Stimulated activated CD4-positive, alpha-beta T cell treated with anti-CD3 and anti-CD28 coated beads, Interleukin-4, amount 100 ng/mL, for 1 hour (primary cell): ENCODE measurements at places on chromosomes 3 and 15.
A peak's percentile ranks its signal among the peaks of the same experiment; 100 is the strongest.

DNA sequence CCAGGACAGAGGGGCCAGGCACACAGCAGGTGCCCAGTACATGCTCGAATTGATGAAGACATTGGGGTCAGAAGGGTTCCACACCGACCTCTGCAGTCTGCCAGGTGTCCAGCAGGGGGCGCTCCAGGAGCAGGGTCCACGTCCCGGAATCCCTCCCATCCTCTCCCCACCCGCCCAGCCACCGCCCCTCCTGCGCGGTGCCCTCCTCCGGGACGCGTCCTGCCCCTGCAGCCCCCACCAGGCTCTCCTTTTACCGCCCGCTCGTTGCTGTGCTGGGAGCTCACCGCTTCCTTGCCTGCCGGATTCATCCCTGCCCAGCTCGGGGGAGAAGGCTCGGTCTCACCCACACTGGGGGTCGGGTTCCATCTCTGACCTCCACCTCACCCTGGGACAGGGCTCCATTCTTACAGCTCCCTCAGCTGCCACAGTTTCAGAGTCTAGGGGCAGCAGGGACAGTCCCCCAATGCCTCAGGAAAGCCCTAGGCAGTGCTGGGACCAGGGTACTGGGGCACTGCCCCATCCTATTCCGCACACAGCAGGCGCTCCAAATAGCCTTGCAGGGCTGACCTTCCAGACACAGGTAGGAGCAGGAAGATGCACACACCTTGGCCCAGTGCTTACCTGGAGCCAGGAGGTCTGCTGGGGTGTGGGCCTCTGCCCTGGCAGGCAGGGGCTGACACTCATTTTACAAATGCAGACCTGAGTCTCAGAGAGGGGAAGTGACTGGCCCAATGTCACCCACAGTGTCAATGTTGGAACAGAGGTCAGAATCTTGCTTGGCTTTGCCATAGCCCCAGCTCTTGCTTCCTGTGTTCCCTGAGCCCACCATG lies 31.0 kb downstream of the GRIP2 start:
- DNase-seq, result peak; percentile 76

DNA sequence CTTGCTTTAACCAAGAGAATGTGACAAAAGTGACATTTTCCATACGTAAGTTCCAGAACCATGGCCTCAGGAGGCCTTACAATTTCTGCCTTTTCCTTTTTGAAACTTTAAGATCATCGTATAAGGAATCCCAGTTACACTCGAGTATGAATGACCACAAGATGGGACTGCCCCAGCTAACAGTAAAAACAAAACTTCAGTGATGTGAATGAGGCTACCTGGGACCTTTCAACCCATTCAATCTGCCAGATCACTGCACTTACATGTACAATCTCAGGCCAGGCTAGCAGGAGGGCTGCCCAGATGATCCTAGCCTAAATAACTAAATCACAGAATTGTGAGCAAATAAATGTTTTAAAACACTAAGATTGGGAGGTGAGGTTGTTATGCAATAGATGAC lies 328.8 kb downstream of the CNTN6 start:
- DNase-seq, result no peak

DNA sequence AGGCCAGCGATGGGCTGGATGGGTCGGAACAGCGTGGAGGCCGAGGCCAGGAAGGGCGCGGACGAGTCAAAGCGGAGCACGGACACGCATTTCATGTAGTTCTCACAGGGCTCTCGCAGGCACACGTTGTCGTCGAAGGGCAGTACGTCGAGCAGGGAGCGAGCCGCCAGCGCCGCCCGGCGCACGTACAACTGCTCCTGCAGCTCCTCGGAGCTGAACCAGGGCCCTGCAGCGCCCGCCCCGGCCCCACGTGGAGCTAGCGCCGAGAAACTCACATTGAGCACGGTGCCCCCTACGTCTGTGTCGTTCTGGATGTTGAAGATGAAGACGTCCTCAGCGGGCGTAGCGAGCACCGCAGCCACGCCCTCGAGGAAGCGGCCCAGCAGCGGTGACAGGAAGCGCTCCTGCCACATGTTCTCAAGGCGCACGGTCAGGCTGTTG lies 5.8 kb downstream of the CELSR3 start:
- DNase-seq, result peak; percentile 34

DNA sequence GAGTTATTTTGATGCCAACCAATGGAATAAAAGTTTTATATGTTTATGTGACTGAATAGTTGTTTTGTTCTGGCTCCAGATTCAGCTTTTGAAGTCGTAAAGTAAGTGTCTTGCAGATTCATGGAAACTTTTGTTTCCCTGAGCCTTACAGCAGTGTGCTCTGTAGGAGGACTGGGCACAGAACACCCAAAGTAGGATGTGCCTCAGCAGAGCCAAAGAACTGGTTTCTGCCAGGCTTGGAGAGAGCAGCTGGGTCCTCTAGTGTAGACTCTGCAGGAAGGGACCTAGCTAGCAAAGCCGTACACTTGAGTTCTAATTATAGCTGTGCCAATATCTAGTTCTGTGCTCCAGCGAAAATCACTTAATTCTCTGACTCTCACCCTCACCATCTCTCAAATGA lies 261.2 kb upstream of the DNAJC19 start:
- no peak for DNase-seq

DNA sequence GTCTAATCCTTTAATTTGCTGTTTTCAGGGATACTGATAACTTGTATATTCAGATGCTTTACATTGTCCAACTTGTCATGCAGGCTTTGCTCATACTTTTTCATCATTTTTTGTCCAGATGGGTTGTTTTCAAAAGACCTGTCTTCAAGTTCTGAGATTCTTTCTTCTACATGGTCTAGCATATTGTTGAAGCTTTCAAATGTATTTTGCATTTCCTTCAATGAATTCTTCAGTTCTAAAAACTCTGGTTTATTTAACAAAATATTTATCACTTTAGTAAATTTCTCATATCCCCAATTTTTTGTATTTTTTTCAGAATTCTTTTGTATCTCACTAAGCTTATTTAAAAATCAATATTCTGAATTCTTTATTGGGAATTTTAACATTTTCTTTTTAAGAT lies 388.3 kb upstream of the IL12A start:
- DNase-seq, result no peak

GRCh38 chr3:20246662-20247061 lies 60.7 kb upstream of the SGO1 start:
- no peak for DNase-seq

- no peak for DNase-seq
Observed at GRCh38 chr3:170734735-170735065, 135.3 kb downstream of the RPL22L1 start.

GRCh38 chr3:64031540-64032508 lies 8.5 kb upstream of the PSMD6 start:
- no peak for DNase-seq

DNA sequence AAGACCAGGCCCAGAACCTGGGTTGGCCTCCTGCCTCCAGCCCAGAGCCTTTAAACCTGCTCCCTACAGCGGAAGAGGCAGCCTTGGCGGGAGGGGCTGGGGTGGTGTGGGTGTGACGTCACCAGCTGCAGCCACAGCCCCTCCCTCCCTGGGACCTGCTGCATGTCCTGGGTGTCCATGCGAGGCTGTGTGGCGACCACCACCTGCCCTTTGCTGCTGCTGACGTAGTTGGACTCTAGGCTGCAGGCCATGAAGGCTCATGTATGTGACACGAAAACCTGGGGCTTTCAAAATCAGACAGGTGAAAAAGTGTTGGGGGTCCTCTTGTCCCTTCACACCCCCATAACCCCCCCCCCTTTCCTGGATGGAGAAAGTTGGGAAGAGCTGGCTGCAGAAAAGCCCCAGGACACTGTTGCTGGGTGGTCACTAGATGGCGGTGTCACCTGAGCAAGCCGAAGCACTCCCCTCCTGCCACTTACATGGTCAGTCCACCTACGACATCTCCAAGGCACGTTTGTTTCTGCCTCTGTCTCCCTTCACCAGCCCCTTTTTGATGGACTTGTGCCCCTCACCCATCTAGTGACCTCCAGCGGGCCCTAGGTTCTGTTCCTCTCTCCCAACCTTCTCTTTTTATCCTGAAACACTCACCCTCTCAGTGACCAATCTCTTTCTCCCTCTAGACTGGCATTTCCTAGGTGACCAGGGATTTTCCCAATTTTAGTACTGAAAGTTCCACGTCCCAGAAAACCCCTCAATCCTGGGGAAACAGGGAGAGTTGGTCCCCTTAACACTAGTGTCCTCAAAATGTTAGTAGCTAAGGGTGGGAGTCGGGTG lies 35.2 kb downstream of the SLC6A20 start:
- peak; percentile 33 for DNase-seq

- no peak for DNase-seq
Observed at GRCh38 chr3:16609927-16610580, 4.8 kb upstream of the DAZL start.

DNA sequence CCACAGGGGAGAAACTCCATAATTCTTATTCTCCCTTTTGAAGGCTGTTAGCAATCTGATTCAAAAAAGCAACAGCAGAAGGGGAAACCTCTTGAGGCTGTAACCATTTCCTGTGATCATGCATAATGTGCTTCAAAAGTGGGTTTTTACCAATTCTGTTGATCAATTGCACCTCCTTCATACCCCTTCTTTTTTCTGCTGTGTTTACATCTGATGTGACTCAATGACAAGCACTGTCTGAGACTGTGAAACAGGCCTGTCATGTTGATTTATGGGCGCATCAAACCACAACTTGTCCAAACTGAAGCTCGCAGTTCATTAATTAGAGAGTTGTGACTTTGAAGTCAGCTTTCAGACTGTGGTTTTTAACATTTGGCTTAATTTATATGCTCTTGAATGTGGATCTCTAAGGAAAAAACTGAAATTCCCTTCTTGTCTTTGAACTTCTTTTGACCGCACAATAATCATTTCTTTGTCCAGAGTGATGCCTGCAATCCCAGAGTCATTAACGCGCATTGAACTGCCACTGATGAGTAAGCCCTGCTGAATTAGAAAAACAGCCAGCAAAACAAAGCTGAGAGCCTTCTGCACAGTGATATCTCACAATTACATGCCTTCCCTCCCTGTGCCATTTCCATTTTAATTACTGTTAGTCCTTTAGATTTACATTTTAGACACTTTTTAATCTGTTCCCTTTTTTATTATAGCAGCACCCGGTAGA lies 532.8 kb downstream of the FOXP1 start:
- DNase-seq, result no peak

DNA sequence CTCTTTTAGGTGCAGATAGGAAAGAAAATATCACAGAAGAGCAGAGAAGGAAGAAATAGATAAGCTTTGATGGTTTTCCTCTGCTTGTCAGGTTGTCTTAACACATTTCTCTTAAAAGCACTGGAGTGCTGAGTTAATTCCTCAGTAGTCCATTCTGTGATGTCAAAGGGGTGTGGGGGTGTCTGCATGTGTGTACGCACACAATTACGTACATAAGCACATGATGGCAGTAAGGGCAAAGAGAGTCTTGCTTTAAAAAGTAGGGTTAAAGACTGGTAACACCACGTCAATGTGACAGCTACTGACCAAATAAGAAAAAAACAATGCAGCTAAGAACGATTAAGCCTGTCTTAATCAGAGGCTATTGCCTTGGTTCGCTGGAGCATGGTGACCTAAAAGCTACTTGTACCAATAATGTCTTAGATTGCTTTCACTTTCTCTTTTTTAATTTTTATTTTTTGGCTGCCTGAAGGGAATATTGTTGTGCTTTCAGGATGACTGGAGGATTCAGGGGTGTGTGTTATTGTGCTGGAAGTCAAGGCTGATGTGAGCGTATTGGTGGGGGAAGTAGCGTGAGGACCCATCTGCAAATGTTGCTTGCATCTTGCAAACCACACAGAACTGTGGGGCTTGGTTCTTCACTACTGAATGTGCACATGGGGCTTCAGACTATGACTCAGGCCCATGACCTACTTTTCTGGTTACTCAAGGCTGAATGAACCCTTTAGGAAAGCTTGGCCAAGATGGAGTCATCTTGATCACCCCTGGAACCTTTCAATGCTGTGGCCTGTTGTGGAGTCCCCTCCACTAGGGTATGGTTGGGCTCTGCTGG lies 417.8 kb upstream of the TPM1 start:
- DNase-seq, result no peak

GRCh38 chr3:172132721-172133311 lies 93.4 kb downstream of the FNDC3B start:
- no peak for DNase-seq

DNA sequence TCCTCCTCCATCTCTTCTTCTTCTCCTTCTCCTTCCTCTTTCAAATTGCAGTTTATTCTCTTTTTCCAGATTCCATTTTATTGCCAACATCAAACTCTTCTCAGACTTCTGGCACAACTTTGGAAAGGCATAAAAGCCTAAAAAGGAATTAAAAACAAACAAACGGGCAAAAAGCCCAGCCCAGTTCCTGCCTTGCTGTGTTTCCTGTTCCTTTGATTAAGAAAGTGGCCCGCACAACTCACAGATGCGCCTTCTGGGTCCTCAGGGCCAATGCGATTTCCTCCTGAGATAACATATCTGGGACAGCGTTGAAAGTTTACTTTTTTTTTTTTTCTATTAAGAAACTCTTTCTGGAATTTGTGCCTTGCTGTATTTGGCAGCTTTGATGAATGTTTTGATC lies 158.7 kb upstream of the UBE3A start:
- no peak for DNase-seq
